ENCODE measurements at places on chromosomes 7 and 10.

DNA sequence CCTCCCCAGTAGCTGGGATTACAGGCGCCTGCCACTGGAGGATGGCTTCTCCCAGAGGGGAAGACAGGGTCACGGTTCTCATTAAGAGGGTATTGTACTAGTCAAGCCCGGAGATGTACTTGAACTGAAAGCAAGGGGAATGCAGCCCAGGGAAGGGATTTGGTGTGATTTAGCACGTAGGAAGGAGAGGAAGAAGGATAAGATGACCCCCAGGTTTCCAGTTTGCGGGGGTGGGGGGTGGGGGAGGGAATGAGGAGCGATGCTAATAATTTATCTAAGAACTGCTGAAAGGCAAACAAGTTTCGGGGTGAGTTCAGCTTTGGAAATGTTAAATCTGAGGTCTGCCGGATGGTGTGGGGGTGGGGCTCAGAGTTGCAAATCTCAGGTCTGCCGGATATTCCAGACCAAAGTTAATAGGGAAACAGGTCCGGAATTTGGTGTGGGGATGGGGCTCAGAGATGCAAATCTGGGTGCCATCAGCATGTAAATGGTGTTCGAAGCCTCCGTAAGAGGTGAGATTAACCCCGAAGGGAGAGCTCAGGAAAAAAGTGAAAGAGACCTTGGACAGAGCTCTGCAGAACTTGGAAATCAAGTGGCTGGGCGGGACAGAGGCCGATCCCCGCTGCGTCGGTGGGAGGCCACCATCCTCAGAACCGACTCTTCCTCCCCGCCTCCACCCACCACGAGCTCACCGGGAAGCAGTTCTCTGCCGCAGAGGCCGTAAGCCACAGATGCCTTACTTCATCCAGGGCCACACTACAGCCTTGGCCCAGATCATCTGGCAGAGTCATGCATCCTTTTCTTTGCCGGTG, 1.6 kb upstream of the SEPHS1 start:
- DNase-seq: peak; percentile 31

- DNase-seq: peak; percentile 41
Measured at GRCh38 chr10:63603709-63604445, 82.7 kb downstream of the REEP3 start.

GRCh38 chr10:133039107-133039802, 48.5 kb upstream of the ADGRA1 start:
- DNase-seq: no peak

DNA sequence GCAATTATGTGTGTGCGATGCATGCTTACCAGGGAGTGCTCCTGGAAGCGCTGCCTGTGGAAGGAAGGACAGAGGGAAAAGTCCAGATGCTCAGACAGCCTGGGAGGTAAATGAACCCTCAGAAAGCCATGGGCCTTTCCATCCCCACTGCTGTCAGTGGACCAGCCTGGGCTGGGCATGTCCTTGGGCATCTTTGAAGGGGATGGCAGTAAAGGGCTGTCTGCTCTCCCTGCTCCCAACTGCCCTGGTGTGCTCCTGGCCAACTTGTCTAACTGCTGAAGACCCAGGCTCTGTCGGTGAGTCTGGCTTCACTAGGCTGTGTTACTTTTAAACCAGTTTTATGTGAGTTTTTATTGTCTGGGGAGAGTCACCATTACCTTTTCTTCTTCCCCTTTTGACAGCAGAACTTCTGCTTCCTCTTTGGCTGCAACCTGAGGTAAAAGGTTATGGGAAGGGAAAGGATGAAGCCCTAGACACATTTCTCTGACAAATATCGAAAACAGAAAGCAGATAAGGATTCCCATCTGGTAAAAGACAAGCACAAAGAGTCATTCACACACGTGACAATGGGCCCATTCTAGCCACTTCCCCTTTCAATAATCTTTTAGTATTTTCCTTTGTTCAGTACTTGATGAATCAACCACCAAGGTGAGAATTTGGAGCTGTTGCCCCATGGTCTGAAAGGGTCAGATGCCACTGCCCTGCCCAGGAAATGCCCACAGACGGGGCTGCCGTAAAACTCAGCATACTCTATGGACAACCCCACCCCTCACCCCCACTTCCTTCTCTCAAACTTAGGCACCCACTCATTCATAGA, 27.6 kb upstream of the PIK3AP1 start:
- no peak for DNase-seq

DNA sequence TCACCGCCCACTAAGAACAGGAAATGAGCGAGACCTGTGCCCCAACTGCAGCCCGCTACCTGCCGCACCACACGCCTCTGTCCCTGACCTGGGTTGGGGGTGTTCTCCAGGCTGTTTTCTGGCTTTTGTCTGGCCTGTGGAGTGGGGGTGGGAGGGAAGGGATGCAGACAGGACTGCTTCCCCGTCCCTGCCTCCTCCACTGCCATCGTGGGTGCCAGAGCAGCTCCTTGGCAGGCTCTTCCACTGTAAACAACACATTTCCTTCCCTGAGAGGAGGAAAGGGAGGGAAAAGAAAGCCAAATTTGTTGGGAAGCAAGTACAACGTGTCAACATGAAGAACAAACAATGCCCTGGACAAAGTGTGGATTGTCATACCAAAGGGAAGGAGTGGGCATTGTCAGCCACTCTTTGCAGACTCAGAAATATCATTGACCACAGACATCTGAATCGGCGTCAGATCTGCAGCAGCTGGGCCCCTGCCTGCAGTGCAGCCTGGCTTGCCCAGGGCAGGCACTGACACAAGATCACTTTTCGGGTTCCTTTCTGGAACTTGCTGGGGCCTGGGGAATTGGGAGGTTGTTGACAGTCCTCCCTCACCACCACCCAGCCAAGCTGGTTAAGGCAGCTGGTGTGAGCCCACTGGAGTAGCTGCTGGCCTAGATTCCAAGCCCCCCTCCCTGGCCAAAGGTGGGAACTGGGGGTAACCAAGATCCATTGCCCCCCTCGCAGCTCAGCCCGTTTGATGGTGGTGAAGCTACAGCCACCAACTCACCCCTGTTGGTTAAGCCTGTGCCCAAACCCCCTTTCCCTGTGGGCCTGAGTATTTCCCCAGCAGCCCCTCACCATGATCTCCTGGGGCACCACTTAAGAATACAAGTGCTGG, 22.6 kb upstream of the TRIM8 start:
- no peak for DNase-seq

GRCh38 chr7:157792241-157793086, 455.7 kb downstream of the DNAJB6 start:
- DNase-seq: no peak

GRCh38 chr7:47670729-47671128, 88.8 kb upstream of the TNS3 start:
- DNase-seq: no peak

DNA sequence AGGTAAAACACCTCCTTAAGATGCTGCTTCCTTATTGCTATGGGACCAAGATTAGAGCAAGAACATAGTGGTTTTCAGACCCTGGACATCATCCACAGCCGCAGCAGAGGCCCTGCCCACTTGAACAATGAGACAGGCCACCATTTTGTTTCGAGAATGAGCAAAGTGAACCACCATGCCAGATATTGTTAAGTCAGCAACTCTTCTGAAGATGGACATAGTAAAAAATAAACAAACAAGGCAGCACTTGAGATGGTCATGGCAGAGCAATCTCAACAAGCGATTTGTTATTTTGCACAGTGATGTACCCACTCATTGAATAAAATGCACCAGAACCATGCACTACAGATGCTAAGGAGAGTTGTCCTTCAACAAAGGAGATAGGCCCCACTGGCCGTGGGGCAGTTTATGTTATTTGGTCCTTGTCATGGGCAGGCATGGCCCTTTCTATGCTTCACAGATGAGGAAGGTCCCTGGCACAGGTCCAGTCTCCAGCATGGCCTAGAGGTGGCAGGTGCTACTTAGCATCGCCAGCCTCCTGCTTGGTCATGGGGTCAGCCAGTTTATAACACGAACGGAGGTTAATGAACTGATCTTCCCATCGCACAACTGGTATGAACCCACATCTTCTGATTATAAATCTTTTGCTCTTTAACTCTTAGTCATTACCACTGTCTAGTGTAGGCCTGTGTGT, 44.1 kb downstream of the IKZF1 start:
- DNase-seq: no peak

- no peak for DNase-seq
Measured at GRCh38 chr7:111660478-111660877, 98.2 kb upstream of the IMMP2L start.

- no peak for DNase-seq
Measured at GRCh38 chr7:24436131-24436920, 136.9 kb upstream of the PALS2 start.

GRCh38 chr10:108323274-108323798, 1158.8 kb upstream of the SORCS1 start:
- DNase-seq: no peak

GRCh38 chr7:15855525-15856109, 169.1 kb upstream of the MEOX2 start:
- DNase-seq: no peak

DNA sequence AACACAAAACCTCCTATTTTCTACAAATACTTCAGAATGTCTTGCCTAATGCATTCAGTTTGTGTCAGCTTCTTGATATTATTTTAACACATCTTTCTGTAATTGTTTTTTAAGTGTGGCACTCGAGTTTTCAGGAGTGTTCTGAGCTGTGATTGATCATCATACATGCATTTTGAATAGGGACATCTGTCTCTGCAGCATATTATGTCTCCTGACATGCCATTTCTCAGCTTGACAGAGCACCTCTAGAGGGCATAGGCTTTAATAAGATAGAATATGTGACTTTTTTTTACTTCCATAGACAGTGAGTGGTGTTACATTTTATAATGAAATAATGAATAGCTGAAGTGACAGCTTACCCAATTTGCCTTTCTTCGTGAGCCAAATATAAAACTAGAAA, 219.2 kb upstream of the HDAC9 start:
- DNase-seq: peak; percentile 37

- DNase-seq: no peak
Measured at GRCh38 chr10:11207560-11207844, 189.8 kb downstream of the CELF2 start.

- DNase-seq: peak; percentile 97
Measured at GRCh38 chr7:82319674-82320118, 123.9 kb downstream of the CACNA2D1 start.

GRCh38 chr10:3468919-3469638, 296.5 kb upstream of the PITRM1 start:
- peak; percentile 37 for DNase-seq

- no peak for DNase-seq
Measured at GRCh38 chr7:14637968-14638367, 264.6 kb downstream of the DGKB start.

DNA sequence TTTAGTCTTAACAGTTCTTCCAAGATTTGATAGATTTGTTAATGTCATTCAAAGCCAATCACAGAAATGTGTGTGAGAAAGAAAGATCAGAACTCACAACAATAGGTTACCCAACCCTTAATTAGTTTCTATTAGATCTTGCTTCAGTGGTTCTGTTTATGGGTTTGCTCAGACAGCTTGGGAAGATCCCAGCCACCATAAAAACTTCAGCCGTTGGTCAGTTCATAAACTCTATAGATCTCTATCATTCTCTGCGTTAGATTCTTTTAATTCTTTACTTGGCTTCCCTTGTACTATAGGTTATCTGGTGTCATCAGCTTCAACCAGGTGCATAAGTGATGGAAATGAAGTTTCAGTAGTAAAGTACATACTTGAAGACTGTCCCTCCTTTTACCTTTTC, 54.4 kb downstream of the ZNF277 start:
- DNase-seq: no peak

DNA sequence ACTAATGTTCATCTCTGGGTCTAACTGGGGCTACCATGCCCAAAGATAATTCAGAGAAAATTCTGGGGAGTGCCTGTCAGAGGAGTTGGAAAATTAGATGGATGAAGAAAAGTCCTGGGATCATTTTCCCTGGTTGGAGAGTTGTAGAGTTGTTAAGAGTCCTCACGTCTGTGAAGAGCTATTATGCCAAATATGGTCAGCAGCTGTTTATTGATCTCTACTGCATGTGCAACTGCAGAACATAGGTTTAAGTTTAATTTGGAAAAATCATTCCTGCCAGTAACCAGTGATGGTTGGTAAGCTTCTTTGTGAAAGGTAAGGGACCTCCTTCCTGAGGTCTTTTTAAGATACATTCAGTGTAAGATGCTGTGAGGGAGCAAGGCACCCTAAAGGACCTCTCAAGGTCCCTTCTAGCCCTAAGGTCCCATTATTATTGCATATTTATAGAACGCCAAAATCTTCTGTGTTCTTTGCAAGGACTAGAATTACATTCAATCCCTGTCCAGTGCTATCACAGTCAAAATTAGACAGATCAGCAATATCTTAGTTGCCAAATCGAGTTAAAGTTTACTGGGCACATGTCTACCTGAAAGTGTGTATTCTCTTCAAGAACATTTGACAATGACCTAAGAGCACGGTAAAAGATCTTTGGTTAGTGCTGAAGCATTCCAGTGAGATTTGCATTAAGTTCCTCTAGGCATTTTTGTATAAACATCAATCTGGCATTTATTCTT, 62.7 kb downstream of the VTI1A start:
- no peak for DNase-seq

DNA sequence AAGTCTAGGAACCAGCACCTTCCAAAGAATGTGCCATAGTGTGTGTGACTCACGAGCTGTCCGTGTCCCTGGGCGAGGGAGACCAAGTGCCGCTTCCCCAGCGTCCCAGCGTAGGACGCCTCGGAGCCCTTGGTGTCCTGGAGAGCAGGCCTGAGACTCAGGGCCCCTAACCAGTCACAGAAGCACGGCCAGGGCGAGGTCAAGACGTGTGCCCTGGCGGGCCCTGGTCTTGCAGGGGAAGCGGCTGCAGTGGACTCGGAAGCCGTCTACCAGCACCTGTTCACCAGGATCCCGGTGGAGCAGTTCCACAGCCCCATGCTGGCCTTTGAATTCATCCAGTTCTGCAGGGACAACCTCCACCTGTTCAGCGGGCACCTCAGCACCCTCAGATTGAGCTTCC, 10.6 kb downstream of the AP5Z1 start:
- DNase-seq: no peak

- no peak for DNase-seq
Measured at GRCh38 chr10:32246685-32247084, 100.3 kb downstream of the EPC1 start.

- DNase-seq: no peak
Measured at GRCh38 chr7:77691892-77692491, 4.3 kb upstream of the RSBN1L start.

DNA sequence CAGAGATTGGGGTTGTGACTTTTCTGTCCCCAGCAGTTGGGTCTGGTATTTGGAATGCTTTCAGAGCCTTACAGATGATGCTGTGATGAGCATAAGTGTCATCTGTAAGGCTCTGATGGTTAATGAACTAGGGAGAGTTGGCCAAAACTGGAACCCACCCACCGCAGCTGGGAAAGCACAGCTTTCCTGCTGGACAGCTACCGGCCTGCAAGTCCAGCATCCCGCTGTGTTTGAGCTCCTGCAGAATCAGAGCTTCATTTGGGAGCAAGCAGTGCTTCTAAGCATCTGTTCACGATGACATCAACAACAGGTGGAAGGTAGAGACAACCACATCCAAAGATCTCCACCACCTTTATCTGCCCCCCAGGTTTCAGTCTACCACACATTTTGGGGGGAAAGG, 11.7 kb downstream of the UCN3 start:
- DNase-seq: no peak

- DNase-seq: no peak
Measured at GRCh38 chr10:80068270-80068669, 10.2 kb upstream of the TMEM254 start.
